ENCODE measurements at places on chromosomes 16 and 17.

DNA sequence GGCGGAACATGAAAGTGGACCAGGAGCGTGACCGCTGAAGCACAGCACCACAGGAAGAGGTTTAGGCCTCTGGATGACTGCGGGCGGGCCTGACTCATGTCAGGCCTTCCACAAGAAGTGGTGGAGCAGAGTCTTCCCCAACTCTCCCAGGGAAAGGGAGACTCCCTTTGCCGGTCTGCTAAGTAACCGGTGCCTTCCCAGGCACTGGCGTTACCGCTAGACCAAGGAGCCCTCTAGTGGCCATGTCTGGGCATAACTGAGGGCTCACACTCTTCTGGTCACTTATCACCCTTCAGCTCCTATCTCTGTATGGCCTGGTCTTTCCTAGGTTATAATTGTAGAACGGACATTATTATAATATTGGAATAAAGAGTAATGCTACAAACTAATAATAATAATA lies 1931.9 kb downstream of the TP53TG3F start:
- peak; percentile 0 for DNase-seq

GRCh38 chr17:77634710-77635109 lies 323.8 kb upstream of the TNRC6C start:
- DNase-seq = no peak

- DNase-seq = no peak
These were observed 286.6 kb upstream of the CCL2 start for GRCh38 chr17:33968350-33969044.

- DNase-seq = no peak
These were observed 46.7 kb upstream of the KDM8 start for GRCh38 chr16:27156579-27156978.

GRCh38 chr17:76909971-76910760 lies 42.0 kb downstream of the MGAT5B start:
- no peak for DNase-seq

GRCh38 chr16:14180481-14180944 lies 109.4 kb downstream of the MRTFB start:
- no peak for DNase-seq

DNA sequence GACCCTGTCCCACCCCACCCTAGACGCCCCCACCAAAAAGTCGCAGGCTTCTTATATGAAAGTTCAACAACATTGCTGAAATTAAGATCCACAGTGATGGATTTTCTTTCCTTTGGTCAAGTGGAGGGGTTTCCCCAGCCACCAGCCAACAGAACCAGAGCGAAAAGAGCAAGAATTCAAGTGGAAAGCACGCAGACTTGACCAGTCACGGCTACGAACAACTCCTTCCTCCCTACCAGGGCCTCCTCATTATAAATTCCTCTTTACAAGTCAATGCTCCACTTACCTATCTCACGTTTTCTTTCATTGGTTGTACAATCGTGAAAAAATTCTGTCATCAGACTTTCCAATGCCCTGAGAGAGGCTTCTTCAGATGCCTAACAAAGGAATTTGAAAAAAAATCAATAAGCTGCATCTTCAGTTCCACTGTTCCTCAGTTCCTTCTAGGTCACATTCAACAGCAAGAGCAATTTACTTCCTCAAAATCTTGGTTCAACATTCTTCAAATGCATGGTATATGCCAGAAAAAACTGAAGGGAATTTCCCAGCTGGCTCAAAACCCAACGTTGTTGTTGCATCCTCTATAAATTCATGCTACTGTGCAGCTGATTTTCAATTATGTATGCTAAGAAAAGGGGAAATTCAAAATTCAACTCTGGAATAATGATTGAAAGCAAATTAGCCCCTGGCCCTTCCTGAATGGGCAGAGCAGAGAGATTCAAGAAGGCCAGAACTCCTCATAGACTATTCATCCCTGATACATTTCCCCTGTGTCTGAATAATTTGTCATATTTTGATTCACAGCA lies 30.9 kb downstream of the XPO6 start:
- no peak for DNase-seq

- peak; percentile 57 for DNase-seq
These were observed at the start of gene DNAJC7 for GRCh38 chr17:42016941-42017865. Gene DNAJC7 (minus strand): TSS chr17:42017439. CDS start chr17:42017416, 23 bp downstream.

DNA sequence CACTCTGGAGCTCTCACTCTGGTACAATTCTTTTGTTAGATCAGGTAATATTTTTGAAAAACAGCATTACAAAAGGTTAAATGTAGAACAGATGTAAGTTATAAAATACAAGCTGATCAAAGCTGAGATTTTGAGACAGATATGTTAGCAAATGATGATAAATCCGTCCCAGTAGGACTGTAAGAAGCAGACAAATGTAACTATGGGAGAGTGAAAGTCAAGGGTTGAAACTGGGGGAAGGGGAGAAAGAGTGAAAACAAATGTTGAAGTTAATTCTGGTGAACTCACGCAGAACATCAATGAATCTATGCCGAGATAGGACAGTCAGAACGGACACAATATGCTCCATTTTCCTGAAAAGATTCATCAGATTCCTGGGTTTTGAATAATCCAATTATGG lies 298.9 kb upstream of the IRX5 start:
- DNase-seq = no peak

DNA sequence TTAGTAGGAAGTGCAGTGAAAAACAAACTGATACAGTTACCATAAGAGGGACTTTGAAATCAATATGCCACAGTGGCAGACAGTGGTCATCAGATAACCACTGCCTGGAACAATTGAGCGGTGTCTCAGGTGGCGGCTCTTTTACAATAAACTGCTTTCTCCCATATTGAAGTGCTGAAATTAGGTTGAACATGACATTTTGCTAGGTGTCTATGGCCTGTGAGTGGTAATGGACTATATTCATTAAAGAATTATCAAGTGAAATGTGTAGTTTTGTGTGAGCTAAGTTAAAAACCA lies 214.7 kb downstream of the RPTOR start:
- DNase-seq = no peak

- peak; percentile 92 for DNase-seq
These were observed 18.7 kb upstream of the RFFL start for GRCh38 chr17:35082073-35082657.

DNA sequence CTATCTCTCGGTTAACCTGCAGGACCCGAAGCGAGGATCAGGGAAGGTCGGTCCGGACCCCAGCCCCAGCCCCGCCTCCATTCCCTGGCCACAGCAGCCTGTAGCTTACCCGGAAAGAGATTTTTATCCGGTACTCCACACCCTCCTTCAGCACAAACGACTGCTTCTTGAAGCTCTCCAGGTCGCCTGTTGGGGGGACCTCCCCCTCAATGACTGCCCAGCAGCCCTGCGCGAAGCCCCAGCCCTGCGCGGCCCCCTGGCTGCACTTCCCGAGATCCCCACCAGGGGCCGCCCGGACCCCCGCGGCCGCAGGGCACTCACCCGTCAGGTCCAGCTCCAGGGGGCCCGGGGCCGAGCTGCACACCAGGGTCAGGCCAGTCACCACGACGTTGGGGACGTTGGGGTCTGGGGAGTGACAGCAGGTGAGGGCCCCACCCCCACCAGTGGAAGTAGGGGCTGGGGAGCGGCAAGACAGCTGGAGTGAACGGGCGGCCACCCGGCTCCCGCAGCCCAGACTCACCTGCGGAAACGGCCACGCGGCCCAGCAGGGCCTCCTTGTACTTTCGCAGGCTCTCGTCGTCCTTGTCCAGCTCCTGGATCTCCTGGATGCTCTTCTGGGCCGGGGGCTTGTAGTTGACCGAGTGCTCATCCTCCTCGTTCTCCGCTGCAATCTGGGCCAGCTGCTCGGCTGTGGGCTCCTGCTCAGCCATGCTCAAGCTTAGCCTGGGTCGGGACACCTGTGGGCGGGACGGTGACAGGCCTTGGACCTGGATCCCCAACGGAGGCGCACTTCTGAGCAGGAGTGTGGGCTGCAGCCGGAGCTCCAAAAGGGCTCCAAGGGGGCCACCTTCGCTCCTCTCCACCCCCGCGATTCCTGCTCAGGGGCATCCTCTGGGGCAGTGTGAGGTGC lies 1.7 kb downstream of the ARHGDIA start:
- no peak for DNase-seq

GRCh38 chr17:74610108-74610507 lies 13.4 kb downstream of the CD300E start:
- DNase-seq = no peak

DNA sequence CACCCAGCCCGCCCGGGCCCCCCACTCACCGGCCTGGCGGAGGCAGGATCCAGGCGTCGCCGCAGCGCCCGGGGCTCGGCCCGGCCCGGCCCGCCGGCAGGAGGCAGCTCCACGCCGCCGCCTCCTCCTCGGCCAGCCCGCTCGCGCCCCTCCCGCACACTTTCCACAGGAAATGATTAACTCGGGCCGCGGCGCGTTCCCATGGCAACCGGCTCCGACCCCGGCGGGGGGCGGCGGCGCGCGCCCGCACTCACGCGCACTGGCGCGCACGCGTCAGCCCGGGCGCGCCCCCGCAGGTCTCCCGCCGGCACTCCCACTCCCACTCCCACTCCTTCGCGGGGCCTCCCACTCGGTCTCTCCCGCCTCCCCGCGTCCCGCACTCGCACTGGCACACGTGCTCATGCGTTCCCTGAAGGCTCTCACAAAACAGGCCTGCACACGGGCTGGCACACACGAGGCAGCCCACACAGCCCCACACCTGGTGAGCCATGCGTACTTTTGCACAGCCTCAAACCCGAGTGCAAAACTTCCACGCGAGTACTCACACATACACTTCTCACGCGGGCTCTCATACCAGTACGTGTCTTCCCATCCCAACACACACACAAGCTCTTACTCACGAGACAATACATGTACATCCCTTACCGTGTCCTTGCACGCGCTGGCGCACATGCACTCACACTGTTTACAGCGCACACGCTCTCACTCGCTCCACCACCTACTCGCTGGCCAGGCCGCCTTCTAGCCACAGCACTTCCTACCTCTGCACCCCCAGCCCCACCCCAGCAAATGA lies at the start of gene KIFC3:
Gene KIFC3 (minus strand): TSS at position 151 of the 793 bp plus-strand sequence. CDS start 4,248 bp downstream, outside the sequence.
- DNase-seq = no peak
